Kidney (tissue), 22 donors: ENCODE measurements at places on chromosomes 6 and 20.

DNA sequence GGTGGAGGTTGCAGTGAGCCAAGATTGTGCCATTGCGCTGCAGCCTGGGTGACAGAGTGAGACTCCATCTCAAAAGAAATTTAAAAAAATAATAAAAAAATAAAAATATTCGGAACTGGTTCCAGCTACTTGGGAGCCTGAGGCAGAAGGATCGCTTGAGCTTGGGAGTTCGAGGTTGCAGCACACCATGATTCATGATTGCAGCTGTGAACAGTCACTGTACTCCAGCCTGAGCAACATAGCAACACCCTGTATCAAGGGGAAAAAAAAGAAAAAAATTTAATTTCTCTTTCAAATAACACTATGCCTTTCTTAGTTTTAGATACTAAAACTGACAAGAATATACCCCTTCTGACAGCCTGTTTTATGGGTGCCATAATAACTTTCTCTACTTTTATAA, 10.5 kb downstream of the KDM1B start:
- no peak overlapping the region for H3K4me3 ChIP-seq
- no peaks in the 10 kb centered on the region for H3K27me3 ChIP-seq

GRCh38 chr6:4560221-4561077, 215.8 kb upstream of the CDYL start:
- H3K4me3 ChIP-seq = no peak overlapping the region
- no peaks in the 10 kb centered on the region for H3K36me3 ChIP-seq
- H3K4me1 ChIP-seq = no peaks in the 10 kb centered on the region
- H3K27ac ChIP-seq = no peak overlapping the region

DNA sequence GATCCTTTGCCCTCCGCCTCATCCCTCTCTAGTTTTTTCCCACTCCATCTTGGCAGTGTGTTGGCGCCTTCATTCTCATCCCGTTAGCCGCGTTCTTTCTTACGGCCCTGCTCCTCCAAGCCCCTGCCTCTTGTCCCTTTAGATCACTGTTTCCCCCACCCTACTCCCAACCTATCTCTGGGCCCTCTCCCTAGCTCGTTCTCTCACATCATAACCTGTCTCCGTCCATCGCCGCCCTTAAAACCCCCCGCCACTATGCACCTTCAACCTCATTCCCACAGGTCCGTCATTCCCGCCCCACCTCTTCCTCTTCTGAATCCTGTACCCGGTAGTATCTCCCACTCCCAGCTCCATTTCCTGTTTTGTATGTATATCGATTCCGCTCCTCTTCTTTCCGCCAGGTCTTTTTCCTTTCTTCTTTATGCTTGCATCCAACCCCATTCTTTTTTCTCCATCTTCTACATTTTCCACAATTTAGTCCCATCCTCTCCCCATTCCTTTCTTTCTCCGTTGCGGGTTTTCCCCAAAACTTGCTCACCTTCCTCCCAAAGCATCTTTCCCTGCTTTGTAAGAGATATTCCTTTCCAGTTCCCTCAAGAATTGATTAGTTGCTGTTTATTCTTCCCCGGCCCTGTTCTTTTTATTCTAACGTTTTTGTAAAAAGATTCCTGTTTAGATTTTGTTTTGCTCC, 671 bp downstream of the EFHC1 start:
- no peaks in the 10 kb centered on the region for H3K36me3 ChIP-seq
- H3K4me1 ChIP-seq = no peaks in the 10 kb centered on the region
- H3K27ac ChIP-seq = no peak overlapping the region

- no peak overlapping the region for H3K4me3 ChIP-seq
- DNase-seq = no peak
- peaks cover 3% of the 10 kb centered on the region for H3K4me1 ChIP-seq
- no peaks in the 10 kb centered on the region for H3K27me3 ChIP-seq
Measured at GRCh38 chr6:143958839-143959399, 49.1 kb downstream of the PLAGL1 start.

- no peaks in the 10 kb centered on the region for H3K27me3 ChIP-seq
- peaks cover 64% of the 10 kb centered on the region for H3K36me3 ChIP-seq
- H3K4me1 ChIP-seq = no peaks in the 10 kb centered on the region
- no peak for DNase-seq
- H3K27ac ChIP-seq = no peak overlapping the region
- no peak overlapping the region for H3K4me3 ChIP-seq
Measured at GRCh38 chr6:158766621-158767455, 52.3 kb downstream of the EZR start.

DNA sequence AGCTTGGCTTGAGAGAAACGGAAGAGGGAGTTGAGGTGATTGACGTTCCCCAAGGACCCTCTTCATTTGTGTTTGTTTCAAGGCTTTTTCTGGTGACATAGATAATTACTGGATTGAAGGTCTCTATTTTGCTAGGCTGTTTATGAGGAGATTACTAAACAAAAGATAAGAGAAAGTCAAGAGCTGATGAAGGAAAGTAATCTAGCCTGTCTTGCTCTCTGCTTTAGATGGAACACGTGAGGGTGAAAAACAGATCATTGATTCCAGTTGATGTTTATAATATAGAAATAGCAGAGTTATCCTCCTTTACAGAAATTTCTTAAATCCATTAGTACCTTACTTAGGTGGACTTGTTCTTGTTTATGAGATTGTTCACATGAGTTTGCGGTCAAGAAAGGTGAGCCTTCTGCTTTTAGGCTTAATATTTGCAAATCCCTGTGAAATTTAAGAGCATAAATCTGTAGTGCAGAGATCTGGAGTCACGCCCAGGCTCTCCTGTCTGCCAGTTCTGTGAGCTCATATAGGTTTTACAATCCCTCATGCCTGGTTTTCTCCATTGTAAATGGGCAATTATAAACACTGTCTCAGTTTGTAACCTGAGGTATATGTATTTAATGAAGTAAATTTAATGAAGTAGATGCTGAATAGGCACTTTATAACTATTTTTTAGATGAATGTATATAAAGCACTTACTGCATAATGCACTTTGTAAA, 272.8 kb downstream of the NKAIN2 start:
- no peak for DNase-seq
- H3K4me1 ChIP-seq = no peaks in the 10 kb centered on the region
- H3K36me3 ChIP-seq = no peaks in the 10 kb centered on the region

DNA sequence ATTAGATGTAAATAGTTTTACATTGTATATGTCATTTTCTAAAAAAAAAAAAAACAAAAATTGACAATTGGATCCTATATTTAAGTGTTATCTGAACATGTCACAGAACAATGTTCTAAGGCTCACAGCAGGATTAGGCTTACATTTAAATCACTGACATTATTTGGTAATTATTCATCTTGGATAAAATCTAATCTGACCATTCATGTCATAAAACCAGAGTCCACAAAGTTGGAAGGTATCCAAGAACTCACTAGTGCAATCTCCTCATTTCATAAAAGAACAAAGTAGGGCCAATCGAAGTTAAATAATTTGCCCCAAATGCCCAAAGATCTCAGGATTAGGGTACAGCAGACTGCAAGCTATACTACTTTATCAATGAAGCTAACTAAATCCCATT, 73.0 kb downstream of the PDSS2 start:
- H3K4me1 ChIP-seq = no peaks in the 10 kb centered on the region
- DNase-seq = no peak
- H3K36me3 ChIP-seq = no peaks in the 10 kb centered on the region
- no peak overlapping the region for H3K4me3 ChIP-seq
- no peaks in the 10 kb centered on the region for H3K27me3 ChIP-seq

DNA sequence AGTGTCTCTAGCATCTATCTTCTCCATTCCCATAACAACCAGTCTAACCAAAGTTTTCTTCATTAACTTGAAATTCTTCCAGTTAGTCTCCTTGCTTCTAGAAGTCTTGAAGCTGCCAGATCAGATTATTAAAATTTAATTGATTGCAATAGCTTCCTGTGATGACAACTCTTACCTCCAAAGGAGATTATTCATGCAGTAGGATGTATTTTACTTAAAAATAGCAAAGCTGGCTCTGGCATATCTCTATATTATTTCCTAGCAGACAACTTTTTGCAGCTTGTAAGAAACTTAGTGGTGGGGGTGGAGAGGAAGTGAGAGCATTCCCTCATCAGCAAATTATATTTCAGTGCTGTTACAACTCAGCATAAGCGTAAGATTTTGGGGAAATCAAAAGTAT, 290.4 kb downstream of the GRIK2 start:
- H3K27me3 ChIP-seq = no peaks in the 10 kb centered on the region
- H3K27ac ChIP-seq = no peak overlapping the region
- H3K36me3 ChIP-seq = no peaks in the 10 kb centered on the region
- no peak for DNase-seq

DNA sequence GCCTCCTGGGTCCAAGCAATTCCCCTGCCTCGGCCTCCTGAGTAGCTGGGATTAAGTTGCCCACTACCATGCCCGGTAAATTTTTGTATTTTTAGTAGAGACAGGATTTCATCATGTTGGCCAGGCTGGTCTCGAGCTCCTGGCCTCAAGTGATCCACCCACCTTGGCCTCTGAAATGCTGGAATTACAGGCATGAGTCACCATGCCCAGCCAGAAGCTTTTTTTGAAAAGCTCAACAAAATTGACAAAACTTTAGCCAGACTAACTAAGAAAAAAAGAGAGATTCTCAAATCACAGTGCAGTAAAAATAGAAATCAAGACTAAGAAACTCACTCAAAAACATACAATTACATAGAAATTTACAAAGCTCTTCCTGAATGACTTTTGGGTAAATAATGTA, 420.6 kb downstream of the COL12A1 start:
- no peaks in the 10 kb centered on the region for H3K36me3 ChIP-seq
- no peak for DNase-seq
- no peaks in the 10 kb centered on the region for H3K27me3 ChIP-seq
- H3K27ac ChIP-seq = no peak overlapping the region

DNA sequence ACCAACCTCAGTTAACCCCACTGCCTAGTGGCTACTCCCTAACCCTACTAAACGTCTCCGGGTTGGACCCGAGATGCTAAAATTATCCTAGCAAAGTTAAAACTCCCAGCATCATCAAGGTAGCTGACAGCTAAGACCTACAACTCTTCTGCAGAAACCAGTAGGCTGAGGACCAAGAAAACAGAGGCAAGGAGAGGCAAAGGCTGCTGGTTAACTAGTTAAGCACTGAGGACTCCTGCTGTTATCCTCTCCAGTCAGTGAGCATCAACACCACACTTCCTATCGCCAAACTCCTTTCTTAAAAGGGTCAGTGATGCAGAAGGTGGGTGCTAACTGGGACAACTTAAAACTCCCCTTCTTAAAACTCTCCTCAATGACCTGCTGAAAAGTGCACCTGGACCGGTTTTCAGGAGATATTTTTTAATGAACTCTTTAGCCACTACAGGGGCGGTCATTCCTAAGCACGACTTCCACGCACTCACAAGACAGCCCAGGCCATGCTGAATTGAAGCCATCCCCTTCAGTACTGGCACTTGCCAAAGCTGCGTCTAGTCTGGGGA, 1.7 kb downstream of the TRERF1 start:
- H3K27me3 ChIP-seq = no peaks in the 10 kb centered on the region
- H3K27ac ChIP-seq = peak overlapping the region; percentile 62
- H3K4me1 ChIP-seq = peaks cover 3% of the 10 kb centered on the region
- peak overlapping the region; percentile 85 for H3K4me3 ChIP-seq
- DNase-seq = no peak
- no peaks in the 10 kb centered on the region for H3K36me3 ChIP-seq

DNA sequence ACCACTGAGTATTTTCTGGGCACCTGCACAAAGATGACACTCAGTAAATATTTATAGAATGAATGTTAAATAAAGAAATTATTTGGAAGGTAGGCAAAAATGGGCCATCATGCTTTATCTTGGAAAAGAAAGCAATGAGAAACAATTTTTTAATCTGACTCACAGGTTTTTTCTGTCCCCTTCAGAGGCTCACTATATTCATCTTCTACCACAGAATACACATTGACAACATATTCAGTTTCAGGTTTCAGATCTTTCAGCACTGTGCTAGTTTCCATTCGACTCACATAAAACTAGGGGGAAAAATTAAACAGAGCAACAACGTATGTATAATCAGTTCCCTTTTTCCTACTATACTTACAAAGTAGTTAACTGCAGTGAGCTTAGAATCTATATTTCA, 58.3 kb downstream of the COL12A1 start:
- H3K27ac ChIP-seq = no peak overlapping the region

DNA sequence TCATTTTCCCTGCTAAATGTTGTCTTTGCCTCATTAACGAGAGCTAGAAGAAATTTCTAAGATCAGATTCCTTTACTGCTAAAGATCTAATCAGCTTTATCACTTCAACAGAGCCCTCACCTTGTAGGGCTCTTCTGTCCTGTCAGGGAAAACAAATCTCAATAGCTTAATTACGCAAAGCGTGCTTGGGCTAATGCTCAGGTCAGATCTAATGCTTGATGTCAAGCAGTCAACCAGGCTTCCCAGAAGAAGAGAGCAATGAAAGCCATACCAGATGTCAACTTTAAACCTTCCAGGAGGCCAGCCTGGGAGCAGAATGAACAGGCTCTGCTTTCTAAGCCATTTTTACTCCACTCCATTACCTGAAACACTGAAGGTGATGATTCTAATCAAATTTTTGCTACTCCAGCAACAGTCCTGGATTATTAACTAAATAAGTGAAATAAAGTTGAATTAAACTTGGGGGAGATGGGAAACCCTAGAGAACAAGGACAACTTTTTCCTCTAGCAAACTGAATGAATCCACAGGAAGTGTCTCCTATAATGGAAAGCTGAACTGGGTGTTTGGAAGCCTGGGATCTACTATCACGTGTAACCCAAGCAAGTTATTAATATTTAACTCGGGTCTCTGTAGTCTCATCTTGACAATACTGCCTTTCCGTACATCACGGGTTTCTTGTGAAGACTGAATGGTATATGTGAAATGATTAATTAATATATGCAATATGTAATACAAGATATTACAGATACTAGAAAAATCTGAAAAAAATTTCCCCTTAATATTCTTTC, 273.7 kb downstream of the PTPRK start:
- H3K4me1 ChIP-seq = no peaks in the 10 kb centered on the region
- DNase-seq = no peak
- no peak overlapping the region for H3K27ac ChIP-seq

- H3K4me3 ChIP-seq = no peak overlapping the region
- DNase-seq = no peak
- no peak overlapping the region for H3K27ac ChIP-seq
- no peaks in the 10 kb centered on the region for H3K27me3 ChIP-seq
- peaks cover 2% of the 10 kb centered on the region for H3K4me1 ChIP-seq
- no peaks in the 10 kb centered on the region for H3K36me3 ChIP-seq
Measured at GRCh38 chr6:137699031-137699683, 167.9 kb upstream of the TNFAIP3 start.

- H3K27ac ChIP-seq = no peak within 1 kb of the TSS
- H3K4me3 ChIP-seq = peak within 1 kb of the TSS; percentile 48
- no peaks in the 10 kb centered on the region for H3K36me3 ChIP-seq
- DNase-seq = peak; percentile 78
Measured at GRCh38 chr6:114342826-114343781, at the start of gene HS3ST5. Gene HS3ST5, minus strand, starts transcription at chr6:114343023. Its CDS starts 280,178 bp downstream, at chr6:114062845.

- no peaks in the 10 kb centered on the region for H3K36me3 ChIP-seq
- H3K4me1 ChIP-seq = peaks cover 19% of the 10 kb centered on the region
- H3K4me3 ChIP-seq = peak overlapping the region; percentile 64
- H3K27me3 ChIP-seq = peaks cover 2% of the 10 kb centered on the region
- H3K27ac ChIP-seq = peak overlapping the region; percentile 35
Measured at GRCh38 chr6:157235600-157236039, 87.7 kb downstream of the TMEM242 start.
